ENCODE measurements at places on chromosomes 2 and 18.

DNA sequence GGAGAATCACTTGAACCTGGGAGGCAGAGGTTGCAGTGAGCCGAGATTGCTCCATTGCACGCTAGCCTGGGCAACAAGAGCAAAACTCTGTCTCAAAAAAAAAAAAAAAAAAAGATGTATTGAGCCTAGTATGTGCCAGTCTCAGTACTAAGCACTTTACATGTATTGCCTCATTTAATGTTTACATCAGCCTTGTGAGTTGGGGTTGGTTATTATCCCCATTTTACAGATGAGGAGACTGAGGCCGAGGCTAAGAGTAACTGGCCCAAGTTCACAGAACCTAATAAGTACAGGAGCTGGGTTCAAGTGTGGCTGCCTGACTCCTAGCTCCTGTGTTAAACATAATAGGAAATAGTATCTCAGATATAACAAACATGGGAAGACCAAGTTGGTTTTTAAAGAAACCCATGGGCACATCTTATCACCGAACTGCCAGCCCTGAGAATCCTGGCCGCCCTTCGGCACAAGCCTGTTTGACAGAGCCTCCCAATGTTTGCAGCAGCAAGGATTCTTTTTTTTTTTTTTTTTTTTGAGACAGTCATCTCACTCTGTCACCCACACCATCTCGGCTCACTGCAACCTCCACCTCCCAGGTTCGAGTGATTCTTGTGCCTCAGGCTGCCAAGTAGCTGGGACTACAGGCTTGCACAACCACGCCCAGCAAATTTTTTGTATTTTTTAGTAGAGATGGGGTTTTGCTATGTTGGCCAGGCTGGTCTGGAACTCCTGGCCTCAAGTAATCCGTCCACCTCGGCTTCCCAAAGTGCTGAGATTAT is 24.2 kb upstream of the GMPPA start:
- no peak for DNase-seq

DNA sequence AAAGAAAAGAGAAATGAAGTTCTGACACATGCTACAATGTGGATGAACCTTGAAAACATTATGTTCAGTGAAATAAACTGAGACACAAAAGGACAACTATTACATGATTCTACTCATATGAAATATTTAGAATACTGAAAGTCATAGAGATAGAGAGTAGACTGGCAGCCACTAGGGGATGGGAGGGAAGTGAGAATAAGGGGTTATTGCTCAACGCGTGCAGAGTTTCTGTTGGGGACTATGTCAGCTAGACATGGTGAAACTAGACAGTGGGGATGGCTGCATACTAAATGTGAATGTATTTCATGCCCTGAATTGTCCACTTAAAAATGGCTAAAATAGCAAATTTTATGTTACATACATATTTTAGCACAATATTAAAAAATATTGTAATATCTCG is 108.7 kb upstream of the ATL2 start:
- DNase-seq = no peak

- no peak for DNase-seq
These were observed 35.7 kb downstream of the ODC1 start for GRCh38 chr2:10412380-10412779.

GRCh38 chr2:48738806-48739205 is 16.7 kb downstream of the LHCGR start:
- no peak for DNase-seq

DNA sequence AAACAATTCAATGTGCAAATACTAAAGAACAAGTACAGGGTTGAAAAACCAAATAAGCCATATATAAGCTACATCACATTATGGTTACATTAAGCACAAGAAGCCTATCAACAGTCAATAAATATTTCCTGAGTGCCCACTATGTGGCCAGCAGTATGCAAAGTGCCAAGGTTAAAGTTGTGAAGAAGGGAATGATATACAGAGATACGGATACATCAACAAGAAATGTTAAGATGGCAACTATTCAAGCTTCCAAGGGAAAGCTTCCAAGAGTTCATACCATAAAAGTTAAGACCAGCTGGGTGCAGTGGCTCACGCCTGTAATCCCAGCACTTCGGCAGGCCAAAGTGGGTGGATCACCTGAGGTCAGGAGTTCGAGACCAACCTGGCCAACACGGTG is 14.0 kb downstream of the DYM start:
- no peak for DNase-seq

DNA sequence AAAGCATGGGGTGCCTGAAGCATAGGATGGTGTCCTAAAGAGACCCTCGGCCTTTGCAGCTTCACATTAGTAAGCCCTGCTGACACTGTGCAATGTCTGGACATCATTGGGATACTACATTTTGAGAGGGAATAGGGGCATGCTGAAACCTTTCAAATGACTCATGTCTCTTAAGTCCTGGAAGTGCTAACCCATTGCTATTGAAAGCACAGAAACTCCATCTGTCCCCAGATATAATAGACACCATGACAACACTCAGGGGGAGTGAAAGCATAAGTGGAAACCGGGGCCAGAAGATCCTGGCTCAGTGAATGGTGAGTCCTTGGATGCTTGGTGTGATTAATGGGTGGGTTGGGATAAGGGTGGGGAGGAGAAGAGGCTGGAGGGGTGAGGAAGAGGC is 595.5 kb upstream of the ID2 start:
- no peak for DNase-seq
